ENCODE measurements at places on chromosomes 5 and 9.

- peak; percentile 55 for DNase-seq
These were observed 20.6 kb downstream of the SPTLC1 start for GRCh38 chr9:92094655-92095054.

GRCh38 chr9:79682076-79682736, 110.4 kb downstream of the TLE4 start:
- DNase-seq, result peak; percentile 11

DNA sequence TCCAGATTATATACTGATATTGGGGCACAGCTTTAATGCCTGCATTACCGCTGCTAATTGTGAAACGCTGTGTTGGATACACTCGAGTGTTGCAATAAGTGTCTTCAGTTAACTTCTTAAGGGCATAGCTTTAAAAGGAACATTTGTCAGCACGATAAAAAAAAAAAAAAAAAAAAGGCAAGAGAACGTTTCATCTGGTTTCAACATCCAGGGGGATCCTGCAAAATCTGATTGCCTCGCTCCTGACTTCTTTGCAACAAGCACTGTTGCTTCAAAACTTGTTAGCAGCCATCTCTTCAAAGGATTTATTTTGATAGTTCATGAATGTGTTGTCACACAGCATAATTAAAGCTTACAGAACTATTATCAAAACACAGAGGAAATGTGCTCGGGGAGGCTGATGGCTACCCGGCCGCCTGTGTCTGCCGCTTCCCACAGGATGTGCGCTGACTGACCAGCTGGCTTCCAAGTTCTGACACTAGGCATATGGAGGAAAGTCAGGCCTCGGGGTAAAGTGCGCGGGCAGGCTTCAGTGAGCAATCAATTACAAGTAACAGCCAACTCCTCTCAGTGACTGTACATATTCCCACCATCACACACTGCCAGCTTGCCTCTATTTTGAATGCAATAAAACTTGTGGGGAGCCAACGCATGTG, 77.7 kb downstream of the EBF1 start:
- DNase-seq, result no peak

GRCh38 chr5:106814961-106815360, 855.8 kb downstream of the EFNA5 start:
- no peak for DNase-seq

- DNase-seq, result no peak
These were observed 53.8 kb downstream of the TTC39B start for GRCh38 chr9:15253197-15253596.

DNA sequence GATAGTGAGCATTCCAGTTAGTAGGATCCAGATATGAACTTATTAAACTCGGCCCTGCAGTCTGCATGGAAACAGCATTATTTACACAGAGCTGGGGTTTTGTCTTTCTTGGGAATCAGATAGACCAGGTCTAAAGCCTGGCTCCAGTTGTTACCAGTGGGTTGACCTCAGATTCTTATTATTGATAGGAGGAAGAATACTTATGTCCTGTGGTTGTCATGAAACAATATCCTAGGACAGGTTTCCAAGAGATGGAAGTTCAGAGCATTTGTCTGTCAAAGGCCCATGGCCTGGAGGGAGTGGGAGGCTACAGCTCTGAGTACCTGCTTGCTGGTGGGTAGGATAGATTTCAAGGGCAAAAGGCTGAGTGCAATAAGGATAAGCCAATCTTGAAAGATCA, 129.2 kb downstream of the BOD1 start:
- no peak for DNase-seq

DNA sequence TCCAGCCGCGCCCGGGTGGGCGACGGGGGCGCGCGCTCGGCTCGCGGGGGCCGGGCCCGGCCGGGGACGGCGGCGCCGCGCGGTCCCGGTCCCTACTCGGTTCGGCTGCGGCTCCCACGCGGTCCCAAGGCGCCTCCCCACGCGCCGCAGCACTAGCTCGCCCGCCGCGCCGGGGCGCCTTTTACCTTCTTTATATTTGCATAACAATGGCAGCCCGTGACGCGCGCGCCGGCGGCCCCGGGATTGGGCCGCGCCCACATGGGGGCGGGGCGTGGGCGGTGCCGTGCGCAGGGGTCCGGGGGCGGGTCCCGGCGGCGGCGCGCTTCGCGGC, at the start of gene NRARP:
Gene NRARP, minus strand, starts transcription at position 154 of the 331 bp plus-strand sequence. CDS start 343 bp downstream, outside the sequence.
- DNase-seq, result no peak

DNA sequence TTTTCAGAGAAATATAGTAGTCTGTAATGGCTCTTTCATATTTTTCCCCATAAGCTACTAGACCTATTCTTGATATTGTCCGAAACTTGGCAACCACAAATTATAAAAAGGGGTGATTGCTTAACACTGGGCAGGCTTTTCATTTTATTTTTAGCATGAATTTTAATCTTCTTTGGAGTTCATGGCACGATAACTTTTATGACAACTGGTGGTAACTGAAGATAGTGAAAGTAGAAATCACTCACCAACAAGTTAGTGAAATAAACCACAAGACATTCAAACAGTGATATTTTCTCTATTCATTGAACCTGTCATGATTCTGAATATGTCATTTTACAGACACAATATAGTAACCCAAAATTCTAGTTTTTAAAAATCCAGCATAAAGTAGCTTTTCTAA, 213.9 kb downstream of the PRDM9 start:
- DNase-seq, result no peak

- peak; percentile 64 for DNase-seq
These were observed 245.4 kb upstream of the NREP start for GRCh38 chr5:112002376-112002775.

All from RCC 7860 (cell line).